ENCODE measurements at places on chromosomes 6 and 20. TPM values are rescaled to one million over a fixed set of nuclear protein-coding genes. Genes with fewer than 3 reads are reported as not detected.

Gene XKR7
- total RNA-seq: not detected

Gene BPIFB2
- total RNA-seq: not detected

Gene DACT2
- total RNA-seq: not detected

Gene CAPN11
- 1.0 TPM for total RNA-seq

Gene HIVEP2
- 78.6 TPM for total RNA-seq

Gene ID4
- not detected for total RNA-seq

Gene BFSP1
- total RNA-seq: 1.0 TPM

Gene PHF3
- 87.6 TPM for total RNA-seq

Gene TRIM10
- 0.37 TPM for total RNA-seq

Gene BIRC7
- total RNA-seq: not detected

Gene CST9L
- total RNA-seq: not detected

Gene CASS4
- total RNA-seq: 7.1 TPM

All from T-helper 17 cell (primary cell).